Dermis lymphatic vessel endothelial cell (primary cell): ENCODE measurements at places on chromosomes 13 and 19. TPM values are rescaled to one million over a fixed set of nuclear protein-coding genes. Genes with fewer than 3 reads are reported as not detected.

Gene CCL25
- total RNA-seq = not detected in 2 replicates

Gene RXFP2
- total RNA-seq = not detected in 2 replicates

Gene KIR2DL3
- total RNA-seq = not detected in 2 replicates

Gene KLF12
- total RNA-seq = 2.7 and 6.9 TPM in 2 replicates

Gene SLC7A10
- total RNA-seq = not detected in 2 replicates

Gene TNNT1
- 0.77 and 0.87 TPM in 2 replicates for total RNA-seq

Gene CGB3
- not detected in 2 replicates for total RNA-seq

Gene METTL21C
- total RNA-seq = not detected in 2 replicates

Gene ZNF540
- total RNA-seq = 0.33 and 0.34 TPM in 2 replicates

Gene XPO4
- total RNA-seq = 17.8 and 24.1 TPM in 2 replicates

Gene CNFN
- total RNA-seq = not detected in 2 replicates

Gene ADAT3
- total RNA-seq = 1.9 and 2.0 TPM in 2 replicates

Gene HIPK4
- total RNA-seq = under 0.01 TPM in 1 of 2 replicates, not detected in the other

Gene RABAC1
- 86.5 and 158 TPM in 2 replicates for total RNA-seq

Gene KLK14
- not detected in 2 replicates for total RNA-seq

Gene NLRP4
- total RNA-seq = not detected in 2 replicates

Gene PRKD2
- total RNA-seq = 22.0 and 33.1 TPM in 2 replicates

Gene ZNF844
- 1.5 and 2.9 TPM in 2 replicates for total RNA-seq

Gene TBXA2R
- 1.8 and 2.6 TPM in 2 replicates for total RNA-seq
